ELF-1 (cell line): ENCODE measurements at places on chromosomes 16 and 17.

DNA sequence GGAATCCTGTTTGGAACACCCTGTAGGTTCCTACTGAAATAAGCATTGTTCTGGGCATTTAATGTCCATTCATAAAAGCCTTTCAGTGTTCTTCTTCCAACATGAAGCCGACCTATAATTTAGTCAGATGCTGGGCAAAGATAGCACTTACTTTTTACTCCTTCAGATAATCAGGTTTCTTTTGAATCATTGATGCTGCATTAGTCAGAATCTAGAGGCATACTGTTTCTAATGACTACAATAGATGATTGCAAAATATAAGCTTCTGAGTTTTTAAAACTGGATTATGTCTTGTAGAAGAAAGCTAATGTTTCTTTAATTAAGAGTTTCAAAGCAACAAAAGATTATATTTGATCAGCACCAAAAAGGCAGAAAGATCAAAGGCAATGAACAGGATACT is 16.0 kb downstream of the MMD start:
- DNase-seq: no peak

- DNase-seq: no peak
Observed at GRCh38 chr16:1548727-1549126, 15.3 kb downstream of the TMEM204 start.

GRCh38 chr17:42975265-42975664 is 4.6 kb downstream of the PTGES3L start:
- no peak for DNase-seq

- DNase-seq: peak; percentile 43
Observed at GRCh38 chr16:719815-720446, 1.0 kb upstream of the ANTKMT start.

DNA sequence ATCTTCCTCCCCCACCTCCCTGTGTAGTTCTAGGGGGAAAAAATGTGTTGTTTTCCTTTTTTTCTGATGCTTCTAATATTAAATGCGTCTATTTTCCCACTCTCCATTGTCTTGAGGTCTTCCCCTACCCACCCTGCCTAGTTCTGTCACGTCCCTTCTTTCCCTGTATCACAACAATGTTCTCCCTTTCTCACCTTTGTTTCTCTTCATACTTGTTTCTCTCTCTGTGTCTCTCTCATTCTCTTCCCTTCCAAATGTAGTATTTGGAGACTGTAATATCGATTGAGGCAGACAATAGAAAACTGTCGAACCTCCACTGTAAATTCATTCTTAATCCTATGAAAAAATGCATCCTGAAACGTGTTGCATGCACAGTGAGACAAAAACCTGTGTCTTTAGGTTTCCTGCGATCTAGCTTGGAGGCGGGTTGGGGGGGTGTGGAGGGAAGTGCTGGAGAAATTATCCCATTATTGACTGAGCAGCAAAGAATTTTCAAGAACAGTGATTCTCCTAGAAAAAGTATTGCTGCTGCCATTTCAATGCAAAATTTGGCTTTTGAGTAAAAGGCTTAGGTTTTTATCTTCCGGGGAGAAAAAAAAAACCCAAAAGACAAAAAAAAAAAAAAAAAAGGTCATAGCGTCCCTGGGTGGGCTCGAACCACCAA is 1.3 kb upstream of the PSMB3 start:
- DNase-seq: no peak

GRCh38 chr17:32350666-32351418 is 885 bp downstream of the ZNF207 start:
- no peak for DNase-seq

- no peak for DNase-seq
Observed at GRCh38 chr17:37725601-37726146, 19.2 kb downstream of the HNF1B start.

DNA sequence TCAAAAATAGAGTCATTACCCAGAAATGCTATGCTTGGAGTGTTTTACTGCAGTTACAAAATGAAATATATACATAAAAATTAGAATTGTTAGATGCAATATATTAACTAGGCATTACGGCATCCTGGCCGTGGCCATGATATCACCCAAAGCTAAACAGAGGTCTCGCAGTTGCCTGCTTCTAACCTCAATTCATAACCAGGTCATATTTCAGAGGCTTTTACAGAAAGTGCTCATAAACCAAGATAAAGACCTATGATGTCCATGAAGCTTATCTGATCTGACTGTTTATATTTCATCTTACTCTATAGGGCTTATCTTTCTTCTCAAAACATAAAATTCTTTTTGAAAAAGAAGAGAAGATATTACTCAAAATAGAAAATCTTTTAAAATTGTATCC is 664.5 kb upstream of the SALL1 start:
- DNase-seq: no peak

DNA sequence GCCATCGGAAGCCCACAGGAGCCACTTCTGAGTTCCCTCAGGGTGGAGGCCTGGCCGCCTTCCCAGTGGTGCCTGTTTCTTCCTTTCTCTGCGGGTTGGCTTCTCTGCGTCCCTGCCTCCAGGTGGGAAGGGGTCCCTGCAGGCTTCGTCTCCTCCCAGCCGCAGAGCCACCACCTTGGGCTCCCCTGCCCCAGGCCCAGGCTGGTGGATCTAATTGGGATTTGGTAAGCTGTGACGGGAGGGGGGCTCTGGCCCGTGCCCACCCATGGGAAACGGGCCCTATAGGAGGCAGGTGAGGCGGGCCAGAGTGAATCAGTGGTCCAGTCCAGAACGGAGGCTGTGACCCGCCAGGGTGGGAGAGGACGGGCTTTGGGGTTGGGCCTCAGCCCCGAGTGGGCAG is 32.1 kb downstream of the JPH3 start:
- DNase-seq: no peak

DNA sequence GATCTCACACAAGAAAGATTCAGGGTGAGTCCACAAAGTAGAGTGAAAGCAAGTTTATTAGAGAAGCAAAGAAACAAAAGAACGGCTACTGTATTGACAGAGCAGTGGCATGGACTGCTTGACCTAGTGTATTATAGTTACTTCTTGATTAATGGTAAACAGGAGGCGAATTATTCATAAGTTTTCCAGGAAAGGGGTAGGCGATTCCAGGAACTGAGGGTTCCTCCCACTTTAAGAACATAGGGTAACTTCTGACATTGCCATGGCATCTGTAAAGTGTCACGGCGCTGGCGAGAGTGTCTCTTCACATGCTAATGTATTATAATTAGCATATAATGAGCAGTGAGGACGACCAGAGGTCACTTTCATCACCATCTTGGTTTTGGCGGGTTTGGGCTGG is 93.2 kb downstream of the CACNG3 start:
- peak; percentile 33 for DNase-seq

GRCh38 chr17:57605675-57606105 is 139.4 kb downstream of the CCDC182 start:
- no peak for DNase-seq

GRCh38 chr16:82651921-82652601 is 25.3 kb downstream of the CDH13 start:
- no peak for DNase-seq

DNA sequence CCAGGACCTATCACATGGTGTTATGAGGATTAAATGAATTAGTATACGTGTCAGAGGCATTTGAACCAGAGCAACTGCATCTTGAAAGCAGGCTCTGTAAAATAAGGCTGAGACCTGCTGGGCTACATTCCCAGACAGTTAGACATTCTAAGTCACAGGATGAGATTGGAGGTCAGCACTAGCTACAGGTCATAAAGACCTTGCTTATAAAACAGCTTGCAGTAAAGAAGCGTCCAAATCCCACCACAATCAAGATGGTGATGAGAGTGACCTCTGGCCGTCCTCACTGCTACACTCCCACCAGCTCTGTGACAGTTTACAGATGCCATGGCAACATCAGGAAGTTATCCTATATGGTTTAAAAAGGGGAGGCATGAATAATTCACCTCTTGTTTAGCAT is 71.8 kb downstream of the IRF8 start:
- peak; percentile 47 for DNase-seq
